ENCODE measurements at places on chromosomes 7 and 10.

DNA sequence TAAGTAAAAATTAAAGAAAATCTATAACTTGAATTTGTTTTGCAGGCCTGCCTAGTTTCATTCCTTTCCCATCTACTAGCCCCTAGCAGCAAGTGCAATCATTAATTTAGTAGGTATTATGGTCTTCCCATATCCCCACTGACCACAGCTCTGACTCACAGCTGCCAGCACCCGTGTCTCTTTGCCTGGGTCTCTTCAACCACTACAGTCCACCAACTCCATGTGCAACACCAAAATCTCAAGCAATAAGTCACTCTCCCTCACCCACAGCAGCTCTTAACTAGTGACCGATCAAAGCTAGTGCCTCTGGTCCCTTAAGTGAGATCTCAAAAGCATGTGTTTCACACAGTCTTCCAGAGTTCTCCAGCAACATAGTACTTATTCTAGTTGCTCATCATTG, 26.0 kb upstream of the THSD7A start:
- DNase-seq, result no peak

DNA sequence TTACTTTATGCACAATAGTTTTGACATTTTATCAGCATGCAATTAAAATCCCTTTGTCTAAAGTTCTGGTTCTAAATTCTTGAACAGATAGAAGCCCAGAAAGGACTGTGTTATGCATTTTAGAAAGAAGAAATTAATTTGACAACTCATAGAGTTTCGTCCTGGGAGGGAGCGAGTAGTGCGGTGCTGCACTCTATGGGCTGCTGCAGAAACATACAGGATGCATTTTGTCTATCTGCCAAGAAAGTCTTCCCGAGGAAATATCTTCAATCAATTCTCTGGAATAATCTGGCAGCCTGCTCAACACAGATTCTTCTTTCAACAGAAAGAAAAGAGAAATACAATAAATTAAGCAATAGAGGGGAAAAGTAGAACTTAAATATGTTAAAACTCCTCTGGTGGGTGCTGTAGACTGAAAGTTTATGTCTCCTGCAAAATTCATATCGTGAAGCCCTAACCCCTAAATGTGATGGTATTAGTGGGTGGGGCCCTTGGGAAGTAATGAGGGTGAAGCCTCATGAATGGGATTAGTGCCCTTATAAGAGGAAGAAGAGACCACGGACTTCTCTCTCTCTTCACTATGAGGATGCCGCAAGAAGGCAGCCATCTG, 39.0 kb upstream of the IFRD1 start:
- no peak for DNase-seq

- DNase-seq, result no peak
These were observed 29.4 kb upstream of the UCMA start for GRCh38 chr10:13263591-13263990.

GRCh38 chr10:80104066-80104926, 25.8 kb downstream of the TMEM254 start:
- no peak for DNase-seq

DNA sequence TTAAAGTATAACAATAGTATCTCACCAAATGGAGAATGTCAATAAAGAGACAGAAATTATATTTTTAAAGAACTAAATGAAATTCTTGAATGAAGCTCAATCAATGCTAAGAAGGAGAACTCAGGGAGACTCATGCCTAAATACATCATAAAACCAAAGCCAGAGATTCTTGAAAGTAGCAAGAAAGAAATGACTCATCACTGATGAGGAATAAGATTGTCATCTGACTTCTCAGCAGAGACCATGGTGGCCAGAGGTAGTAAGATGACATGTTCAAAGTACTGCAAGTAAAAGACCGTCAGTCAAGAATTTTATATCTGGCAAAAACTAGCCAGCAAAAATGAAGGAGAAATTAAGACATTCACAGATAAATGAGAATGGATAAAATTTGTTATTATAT, 399.0 kb downstream of the GRID1 start:
- DNase-seq, result no peak

DNA sequence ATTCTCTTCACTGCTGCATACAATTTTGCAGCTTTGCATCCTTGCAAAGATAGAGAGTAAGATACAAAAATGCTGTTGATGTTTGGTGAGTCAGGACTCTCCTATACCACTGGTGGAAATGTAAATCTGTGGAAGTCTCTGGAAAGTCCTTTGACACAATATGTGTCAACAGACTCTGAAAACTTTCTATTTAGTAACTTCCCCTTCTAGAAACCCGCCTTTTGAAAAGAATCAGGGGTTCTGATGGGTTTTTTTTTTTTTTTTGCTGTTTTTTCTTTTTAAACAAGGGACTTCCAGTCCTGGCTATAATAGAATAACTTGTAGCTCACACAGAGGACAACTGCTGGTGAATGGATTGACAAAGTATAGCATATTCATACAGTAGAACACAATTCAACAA, 16.4 kb downstream of the NOD1 start:
- no peak for DNase-seq

DNA sequence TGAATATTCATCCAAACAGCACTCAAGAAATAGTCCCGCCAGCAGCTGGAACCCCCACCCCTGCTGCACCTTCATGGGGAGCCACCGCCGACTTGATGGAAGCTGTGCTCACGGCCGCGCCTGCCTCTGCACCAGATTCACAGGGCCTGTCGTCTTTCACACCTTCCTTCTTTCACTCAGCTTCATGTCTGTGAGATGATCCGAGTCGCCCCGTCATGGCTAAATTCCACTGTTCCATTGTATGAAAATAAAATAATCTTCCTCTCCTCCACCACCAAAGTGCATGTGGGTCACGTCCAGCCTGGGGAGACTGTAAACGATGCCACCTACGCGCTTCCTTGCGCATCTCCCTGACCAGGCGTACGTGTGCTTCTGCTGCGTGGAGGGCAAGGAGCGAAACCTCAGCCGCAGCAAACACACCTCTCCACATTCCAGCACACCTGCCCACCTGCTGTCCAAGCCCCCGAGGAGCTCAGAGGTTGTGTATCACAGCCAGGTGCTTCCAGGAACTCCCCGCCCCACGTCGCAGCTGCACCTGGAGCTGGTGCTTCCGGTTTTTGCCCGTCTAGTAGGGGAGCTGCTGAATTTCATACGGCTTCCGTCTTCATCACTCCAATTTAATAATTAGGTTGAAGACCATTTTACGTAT, 137.0 kb downstream of the PTPRN2 start:
- no peak for DNase-seq

GRCh38 chr7:390761-391410, 100.9 kb downstream of the FOXL3 start:
- no peak for DNase-seq

DNA sequence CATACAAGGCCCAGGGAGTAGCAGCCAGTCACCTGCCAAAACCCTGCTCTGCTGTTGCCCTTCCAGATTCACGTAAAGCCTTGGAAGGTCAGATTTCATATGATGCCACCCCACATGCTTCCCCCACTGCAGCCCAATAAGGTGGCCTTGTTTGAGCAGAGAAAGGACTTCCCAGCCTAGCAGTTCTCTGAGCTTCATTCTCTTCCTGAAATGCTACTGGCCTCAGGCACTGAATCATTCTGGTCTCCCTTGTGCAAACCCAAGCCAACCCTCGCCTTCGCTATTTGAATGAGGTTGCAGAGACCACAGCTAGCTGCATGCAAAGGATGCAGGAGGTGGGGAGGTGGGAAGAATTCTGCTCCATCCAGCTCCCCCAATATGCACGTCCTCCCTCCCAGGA, 60.3 kb upstream of the PLXNA4 start:
- no peak for DNase-seq

- DNase-seq, result peak; percentile 99
These were observed at the start of gene CFAP43 for GRCh38 chr10:104231784-104232612. TSS of gene CFAP43 (minus strand) at chr10:104232364. CDS start at chr10:104232246, 118 bp downstream.

DNA sequence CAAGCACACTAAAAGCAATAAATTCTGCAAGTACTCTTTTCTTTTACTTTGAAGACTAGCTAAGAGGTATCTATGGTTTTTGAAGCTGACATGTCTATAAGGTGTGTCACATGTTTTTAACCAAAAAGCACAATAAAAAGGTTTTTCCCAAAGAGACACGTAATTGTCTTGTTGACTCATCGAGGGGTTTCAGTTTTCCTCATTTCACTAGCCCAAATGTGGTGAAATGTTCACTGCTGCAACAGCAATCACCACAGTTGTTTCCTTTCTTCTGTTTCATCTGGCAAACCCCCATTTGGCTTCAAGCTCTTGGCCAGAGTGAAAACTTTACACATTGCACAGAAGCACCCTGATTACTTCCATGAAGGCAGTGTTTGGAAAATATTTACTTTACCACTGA, 3.8 kb upstream of the HOXA4 start:
- no peak for DNase-seq

- no peak for DNase-seq
These were observed 32.8 kb upstream of the RHEB start for GRCh38 chr7:151552352-151553028.

DNA sequence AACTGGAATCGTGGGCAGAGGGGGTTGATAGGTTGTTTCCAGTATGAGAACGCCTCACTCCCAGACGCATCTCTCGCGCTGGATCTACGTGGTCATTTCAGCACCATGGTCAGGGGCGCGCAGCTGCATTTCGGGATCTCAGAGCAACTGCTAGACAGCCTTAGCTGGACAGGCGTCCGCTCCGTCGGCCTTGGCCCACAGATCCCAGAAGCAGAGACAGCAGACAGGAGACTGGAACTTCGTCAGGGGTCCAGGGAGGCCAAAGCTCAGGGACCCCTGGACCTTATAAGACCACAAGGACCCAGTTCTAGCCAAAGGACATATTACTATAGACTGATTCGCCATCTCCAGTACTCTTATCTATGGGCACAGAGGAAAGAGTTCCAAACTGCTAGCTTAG, 5.3 kb downstream of the NEUROG3 start:
- no peak for DNase-seq

Measured in stimulated activated CD4-positive, alpha-beta T cell treated with anti-CD3 and anti-CD28 coated beads, Interleukin-1b, Interleukin-23, amount 100 ng/mL, for 1 hour (primary cell).